ENCODE measurements at places on chromosomes 2 and 18.

DNA sequence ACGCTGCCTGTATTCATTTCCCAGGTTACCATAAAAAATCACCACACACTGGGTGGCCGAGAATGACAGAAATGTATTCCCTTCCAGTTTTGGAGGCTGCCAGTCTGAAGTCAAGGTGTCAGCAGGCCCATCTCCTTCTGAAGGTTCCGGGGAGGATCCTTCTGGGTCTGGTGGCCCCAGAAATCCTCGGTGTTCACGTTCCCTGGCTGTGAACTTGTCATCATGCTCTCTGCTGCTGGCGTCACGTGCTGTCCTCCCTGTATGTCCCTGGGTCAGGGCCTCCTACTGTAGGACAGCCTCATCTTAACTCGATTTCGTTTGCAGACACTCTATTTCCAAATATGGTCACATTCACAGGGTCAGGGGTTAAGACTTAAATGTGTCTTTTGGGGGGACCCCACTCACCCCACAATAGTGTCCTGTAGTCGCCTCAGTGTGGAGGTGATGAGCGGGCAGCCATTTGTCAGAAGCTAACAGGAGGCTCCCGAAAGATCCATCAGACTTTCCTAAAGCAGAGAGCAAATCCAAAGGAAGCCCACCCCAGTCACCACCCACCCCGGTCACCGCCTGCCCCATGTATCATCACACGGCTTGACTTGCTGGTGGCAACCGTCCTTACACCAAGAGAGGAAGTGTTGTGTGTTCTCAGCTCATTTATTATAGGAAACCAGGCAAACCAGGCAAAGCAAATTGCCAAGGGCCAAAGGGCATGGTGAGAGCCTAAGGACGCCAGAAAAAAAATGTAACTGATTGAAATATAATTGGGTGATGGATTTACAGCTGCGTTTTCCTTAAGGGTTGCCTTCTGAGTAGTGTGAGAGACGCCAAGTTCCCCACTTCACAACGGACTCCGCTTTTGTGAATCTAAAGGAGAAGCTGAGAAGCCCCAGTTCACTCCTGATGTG is 148.8 kb upstream of the ZNF236 start:
- DNase-seq, result no peak

- no peak for DNase-seq
Observed at GRCh38 chr2:18901242-18901641, 311.9 kb upstream of the NT5C1B start.

GRCh38 chr2:214310319-214310718 is 100.5 kb upstream of the VWC2L start:
- DNase-seq, result peak; percentile 5

DNA sequence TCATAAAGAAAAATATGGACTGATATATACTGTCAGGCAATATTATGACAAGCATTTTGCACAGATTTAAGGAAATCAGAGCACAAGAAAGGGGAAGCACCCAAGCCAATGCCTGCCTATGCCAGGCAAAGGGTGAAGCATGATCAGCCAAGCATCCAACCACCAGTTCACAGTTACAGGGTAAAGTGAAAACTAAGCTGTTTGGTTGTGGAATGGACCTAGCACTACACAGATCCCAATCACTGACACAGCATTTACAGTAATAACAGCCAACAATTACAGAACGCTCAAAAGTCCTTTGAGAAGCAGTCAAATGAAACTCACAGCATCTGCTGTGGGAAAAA is 90.3 kb downstream of the SP3 start:
- DNase-seq, result no peak

DNA sequence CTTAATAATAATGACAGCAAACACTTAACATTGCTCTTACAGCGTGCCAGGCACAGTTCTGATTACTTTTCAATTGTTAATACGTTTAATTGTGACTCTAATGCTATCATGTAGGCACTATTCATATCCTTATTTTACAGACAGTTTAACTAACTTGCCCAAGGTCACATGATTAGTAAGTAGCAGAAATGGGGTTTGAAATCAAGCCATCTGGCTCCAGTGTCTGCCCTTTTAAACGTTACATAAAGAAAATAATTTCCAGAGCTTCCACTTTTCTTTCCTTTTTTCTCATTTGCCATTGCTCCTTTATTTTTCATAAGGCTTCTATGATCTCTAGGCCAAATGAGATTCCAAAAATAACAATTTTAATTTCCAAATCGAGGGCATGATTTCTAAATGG is 50.6 kb upstream of the IKZF2 start:
- no peak for DNase-seq
